ENCODE measurements at places on chromosomes 3 and 15.

GRCh38 chr3:126511291-126511690 lies 6.3 kb downstream of the UROC1 start:
- no peak for DNase-seq

DNA sequence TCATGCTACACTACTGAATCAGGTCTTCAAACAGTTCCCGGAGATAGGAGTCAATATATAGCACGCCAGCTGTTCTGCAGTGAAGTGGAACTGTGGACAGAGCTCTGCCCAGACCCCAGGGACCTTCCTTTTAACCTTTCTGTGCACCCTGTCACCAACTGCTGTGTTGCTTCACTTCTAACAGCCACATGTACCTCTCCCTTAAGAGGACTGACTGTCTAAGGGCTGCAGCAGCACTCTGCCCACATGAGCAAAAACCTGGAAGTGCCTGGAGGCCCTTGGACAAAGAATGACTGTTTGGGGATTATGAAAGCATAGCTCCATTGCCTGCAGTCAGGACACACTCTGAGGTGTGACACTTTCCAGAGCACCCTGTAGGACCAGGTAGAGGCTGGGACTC lies 88.3 kb upstream of the CTNNB1 start:
- no peak for DNase-seq

GRCh38 chr15:56894601-56895000 lies 23.8 kb upstream of the TCF12 start:
- DNase-seq, result no peak

- DNase-seq, result no peak
These were observed 25.7 kb downstream of the PRKCI start for GRCh38 chr3:170247875-170248274.

DNA sequence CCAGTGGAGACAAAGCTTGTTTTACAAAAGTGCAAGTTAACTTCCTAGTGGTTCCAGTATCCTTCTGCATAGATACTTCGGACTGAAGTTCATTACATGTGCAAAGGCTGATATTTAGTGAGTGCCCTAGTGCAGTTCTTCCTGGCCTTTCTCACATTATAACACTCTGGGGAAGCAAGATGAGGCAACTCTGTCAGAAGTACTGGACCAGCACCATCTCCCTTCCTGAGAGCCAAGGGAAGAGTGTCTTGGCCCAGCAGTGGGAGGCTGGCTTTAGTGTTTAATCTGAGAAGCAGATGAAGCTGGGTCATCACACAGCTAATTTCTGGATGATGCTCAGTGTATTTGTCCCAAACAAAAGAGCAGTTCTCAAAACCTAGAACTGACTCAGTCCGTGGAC lies 397.7 kb downstream of the CACNA2D3 start:
- DNase-seq, result no peak

GRCh38 chr15:96870580-96870979 lies 540.1 kb downstream of the NR2F2 start:
- DNase-seq, result no peak

- no peak for DNase-seq
These were observed 72.2 kb downstream of the ATP8B4 start for GRCh38 chr15:50046867-50047266.

DNA sequence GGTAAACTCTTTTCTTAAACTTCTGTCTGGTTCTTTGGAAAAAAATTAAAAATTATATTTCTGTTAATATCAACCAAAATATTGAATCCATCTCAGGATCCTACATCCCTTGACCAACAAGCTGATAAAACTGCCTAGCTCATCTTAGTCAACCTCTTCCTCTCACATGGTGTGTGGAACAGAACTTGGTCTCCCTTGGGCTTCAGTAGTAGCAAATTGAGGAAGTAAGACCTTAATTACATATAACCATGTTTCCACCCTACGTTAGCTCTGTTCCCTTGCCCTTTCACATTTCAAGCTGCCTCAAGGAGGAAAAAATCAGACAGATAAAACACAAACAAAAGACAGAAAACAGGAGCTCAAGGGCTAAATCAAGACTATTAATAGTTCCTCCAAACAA lies 116.4 kb downstream of the GREM1 start:
- DNase-seq, result no peak

DNA sequence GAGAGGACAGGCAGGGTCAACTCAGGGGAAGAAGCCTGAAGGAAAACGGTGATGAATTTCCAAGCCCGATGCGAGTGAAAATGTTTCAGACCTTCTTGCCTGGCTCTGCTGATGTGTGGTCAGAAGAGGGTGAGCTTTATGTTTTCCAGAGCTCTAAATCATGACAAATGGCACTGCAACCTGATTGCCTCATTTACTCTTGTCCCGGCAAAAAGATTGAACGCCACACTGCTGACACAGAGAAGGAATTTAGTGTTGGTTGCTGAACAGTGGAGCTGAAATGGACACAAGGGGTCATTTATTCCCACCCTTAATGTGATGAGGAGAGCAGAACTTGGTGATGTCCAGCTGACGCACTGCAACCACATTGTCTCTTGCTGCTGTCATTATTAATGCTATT lies 36.1 kb upstream of the GABRG3 start:
- no peak for DNase-seq

DNA sequence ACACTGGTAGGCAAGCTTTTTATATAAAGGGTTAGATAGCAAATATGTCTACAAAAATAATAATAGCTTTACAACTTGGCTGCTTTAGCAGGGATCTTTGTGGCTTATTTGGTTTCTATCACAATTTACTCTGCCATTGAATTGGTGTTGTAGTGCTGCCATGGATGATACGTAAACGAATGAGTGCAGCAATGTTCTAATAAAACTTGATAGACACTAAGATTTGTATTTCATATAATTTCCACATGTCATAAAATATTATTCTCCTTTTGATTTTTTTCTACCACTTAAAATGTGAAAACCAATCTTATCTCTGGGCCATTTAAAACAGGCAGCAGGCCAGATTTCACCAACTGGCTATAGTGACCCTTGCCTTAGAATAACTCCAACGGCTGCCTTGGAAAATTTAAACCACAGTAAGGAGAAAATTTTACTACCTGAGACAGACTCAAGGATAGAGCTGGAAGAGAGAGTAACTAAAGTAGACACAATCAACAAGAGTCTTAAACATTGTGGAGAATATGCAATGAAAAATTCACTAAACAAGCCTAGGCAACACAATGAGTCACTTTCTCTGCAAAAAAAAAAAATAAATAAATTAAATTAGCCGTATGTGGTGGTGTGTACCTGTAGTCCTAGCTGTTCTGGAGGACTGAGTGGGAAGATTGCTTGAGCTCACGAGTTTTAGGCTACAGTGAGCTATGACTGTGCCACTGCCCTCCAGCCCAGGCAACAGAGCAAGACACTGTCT lies 8.1 kb downstream of the NPHP3 start:
- no peak for DNase-seq

- no peak for DNase-seq
These were observed 99.8 kb upstream of the HERC1 start for GRCh38 chr15:63933522-63933921.

DNA sequence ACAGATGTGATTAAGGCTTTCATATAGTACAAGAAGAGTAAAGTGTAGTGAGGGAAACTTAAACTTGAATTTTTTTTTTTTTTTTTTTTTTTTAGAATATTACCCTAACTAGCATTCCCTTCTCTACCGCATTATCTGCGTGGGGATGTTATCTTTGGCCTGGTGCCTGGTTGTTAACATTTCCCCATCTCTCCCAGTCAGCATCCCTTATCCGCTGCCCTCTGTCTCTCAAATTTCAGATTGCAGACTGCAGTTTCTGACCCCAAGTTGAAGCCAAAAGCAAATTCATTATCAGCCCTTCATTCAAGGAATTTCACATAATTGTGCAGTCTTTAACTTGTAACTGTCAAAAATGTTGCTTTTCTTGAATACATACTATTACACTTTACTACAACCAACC lies 353.0 kb downstream of the PLOD2 start:
- DNase-seq, result no peak

- no peak for DNase-seq
These were observed 527.7 kb upstream of the TGFBR2 start for GRCh38 chr3:30078736-30079135.

- no peak for DNase-seq
These were observed 32.9 kb downstream of the ZBTB11 start for GRCh38 chr3:101643861-101644613.

GRCh38 chr3:116453666-116454346 lies 8.5 kb upstream of the LSAMP start:
- DNase-seq, result no peak

DNA sequence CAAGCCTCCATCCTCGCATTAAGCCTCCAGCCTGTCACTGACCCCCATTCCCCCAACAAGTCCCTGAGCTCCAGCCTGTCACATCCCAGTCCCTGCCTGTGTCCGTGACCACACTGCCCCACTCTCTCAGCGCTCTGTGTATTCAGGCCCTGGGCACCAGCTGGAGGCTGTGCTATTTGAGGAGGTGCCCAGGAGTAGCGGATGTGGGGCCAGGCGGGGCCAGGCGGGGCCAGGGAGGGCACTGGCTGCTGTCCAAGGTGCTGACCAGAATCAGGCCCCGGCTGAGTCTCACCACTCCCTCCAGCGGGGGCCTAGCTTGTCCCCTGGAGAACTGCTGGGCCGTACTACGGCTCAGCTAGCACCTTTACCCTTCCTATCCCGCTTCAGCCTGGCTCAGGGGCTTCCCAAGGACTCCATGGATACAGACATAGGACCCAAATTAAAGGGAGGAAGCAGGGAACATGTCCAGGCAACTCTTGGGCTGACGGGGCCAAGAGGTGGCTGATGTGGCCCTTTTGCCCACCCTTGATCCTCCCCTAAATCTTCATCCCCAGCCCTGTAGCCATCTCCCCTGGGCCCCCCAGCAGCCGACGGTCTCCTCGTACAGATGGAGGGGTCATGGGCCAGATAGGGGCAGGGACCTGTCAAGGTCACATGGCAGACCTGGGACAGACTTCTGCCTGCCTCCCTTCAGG lies 1.1 kb downstream of the HHATL start:
- DNase-seq, result peak; percentile 62

- no peak for DNase-seq
These were observed 259.3 kb downstream of the ZBTB20 start for GRCh38 chr3:114887806-114888205.

DNA sequence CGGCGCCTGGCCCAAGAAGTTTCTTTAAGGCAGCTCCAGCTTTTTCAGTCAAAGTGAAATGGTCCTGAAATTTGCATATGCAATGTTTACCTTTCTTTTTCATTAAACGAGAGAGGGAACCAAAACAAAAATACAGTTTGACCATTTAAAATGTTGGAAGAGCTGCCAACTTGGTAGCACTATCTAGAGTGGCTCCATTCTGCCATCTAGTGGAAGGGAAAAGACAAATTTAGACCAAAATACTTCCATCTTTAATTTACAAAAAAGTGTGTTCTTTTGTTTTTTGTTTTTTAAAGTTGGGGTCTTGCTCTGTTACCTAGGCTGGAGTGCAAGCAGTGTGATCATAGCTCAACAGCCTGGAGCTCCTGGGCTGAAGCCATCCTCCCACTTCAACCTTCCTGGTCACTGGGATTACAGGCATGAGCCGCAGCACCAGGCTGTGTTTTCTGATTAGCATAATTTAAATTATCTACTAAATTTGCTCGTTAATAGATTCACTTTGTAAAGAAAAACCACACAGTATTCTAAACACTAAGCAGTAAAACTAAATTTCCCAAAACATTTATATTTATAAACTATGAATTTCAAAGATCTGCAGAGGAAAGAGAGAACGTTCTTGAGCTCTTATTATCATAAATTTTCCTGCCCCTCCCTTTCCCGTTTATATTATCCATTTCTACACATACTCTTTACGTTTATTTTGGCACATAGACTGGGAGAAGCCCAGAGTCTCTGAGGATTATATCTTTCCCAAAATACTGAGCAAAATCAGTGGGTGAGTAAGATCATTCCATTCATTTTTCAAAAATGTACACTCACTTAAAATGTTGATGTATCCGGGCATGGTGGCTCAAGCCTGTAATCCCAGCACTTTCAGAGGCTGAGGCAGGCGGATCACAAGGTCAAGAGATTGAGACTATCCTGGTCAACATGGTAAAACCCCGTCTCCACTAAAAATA lies 15.4 kb upstream of the RFC4 start:
- peak; percentile 48 for DNase-seq
